Neuronal stem cell (in vitro differentiated cells): ENCODE measurements at places on chromosomes 5 and 9.

GRCh38 chr5:172420235-172420939, 33.9 kb downstream of the SH3PXD2B start:
- peaks cover 92% of the 10 kb centered on the region for H3K36me3 ChIP-seq
- H3K4me1 ChIP-seq, result peaks cover 1% of the 10 kb centered on the region
- no peak overlapping the region for H3K4me3 ChIP-seq
- H3K27me3 ChIP-seq, result no peaks in the 10 kb centered on the region
- no peak for DNase-seq
- H3K27ac ChIP-seq, result no peak overlapping the region

DNA sequence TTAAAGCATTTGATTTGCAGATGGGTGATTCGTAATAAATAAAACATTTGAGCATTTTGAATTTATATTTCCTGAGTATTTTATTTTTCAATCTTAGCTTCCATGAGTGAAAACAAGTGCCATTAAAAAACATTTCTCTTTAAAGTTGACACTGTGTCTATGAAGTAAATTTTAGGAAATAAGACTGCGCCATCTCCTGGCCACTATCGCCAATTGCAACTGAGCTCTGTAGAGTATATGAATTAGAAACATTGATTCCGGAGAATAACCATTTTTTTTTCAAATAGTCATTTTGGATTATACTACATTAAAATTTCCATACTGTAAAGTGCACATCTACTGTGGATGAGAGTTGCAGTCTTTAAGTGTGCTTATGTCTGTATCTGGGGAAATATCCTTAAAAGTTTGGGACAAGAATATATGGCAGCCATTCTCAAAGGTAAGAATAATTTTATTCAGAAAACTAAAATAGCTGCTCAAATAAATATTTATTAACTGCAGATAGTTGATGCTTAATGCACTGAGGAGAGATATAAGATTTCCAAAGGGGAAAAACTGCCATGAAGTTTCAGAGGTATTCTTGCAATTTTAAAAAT, 5.9 kb downstream of the DMRTA1 start:
- no peaks in the 10 kb centered on the region for H3K4me1 ChIP-seq
- H3K4me3 ChIP-seq, result no peak overlapping the region
- no peaks in the 10 kb centered on the region for H3K27me3 ChIP-seq
- no peak overlapping the region for H3K27ac ChIP-seq
- DNase-seq, result no peak
- H3K36me3 ChIP-seq, result no peaks in the 10 kb centered on the region

DNA sequence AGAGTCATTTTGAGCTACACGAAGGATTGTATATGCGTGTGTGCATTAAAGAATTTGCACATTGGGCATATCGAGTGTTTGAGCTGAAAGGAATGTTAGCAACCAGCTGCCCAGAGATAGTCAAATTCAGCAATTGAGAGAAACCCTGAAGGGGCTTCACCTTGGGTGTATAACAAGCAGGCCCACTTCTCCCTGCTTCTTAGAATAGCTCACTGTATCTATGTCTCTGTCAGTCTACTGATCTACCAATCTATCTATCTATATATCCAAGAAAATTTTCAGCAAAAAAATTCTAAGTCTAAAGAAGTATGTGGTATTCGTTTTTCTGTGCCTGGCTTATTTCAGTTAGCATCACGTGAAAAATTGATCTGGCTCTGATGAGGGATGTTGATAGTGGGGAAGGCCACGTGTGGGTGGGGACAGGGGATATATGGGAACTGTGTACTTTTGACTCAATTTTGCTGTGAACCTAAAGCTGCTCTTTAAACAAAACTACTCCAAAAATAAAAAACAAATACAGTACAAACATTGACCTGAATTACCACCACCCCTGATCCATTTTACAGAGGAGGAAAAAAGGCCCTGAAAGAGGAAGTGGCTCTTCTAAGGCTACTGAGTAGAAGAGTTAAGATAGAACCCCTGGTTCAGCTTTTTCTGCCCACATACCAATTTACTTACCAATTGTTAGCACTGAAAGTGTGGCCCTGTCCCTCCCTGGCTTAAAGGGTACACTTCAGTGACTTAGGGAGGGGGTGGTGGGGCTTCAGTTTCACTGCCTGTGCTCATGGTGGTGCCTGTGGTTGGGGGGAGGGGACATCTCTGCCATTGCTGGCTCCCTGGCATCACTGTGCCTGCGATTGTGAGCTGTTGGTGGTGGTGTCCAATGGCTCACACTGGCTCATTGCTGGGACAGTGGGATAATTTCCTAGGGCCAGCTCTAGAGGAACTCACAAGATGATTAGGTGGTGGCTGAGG, 141.8 kb downstream of the DOCK2 start:
- no peaks in the 10 kb centered on the region for H3K36me3 ChIP-seq
- no peak overlapping the region for H3K4me3 ChIP-seq
- no peak overlapping the region for H3K27ac ChIP-seq
- no peak for DNase-seq

DNA sequence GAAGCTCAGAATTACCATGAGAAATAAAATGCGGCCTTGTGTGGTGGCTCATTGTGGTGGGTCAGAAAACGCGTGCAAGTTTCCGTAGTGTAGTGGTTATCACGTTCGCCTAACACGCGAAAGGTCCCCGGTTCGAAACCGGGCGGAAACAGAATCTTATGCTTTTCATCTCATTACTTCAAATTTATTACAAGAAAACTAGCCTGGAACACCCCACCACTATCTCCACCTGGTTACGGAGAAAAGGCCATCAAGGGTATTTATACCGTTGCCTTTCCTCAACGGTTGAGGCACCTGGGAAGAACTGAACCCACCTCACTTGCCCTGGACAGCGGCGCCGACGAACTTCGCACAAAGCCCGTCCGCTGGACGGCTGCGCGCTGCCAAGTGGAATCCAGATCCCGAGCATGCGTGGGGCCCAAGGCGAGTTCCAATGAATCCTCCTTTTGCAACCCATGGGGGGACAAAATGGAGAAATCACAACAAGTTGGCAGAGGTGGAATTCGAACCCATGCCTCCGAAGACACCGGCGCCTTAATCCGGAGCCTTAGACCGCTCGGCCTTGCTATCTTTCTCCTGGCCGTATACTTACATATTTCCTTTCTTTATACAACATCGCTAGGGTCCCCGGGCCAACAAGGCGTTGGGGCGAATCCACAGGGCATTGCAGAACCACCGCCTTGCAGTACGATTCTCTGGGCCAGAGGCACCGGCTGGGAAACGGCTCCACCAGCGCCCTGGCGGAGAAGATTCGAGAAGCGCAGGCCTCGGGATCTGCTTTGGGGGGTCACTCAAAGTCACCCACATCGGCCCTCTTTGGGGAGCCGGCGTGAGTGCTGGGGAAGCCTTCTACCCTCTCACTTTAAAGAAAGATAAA, 16.9 kb downstream of the OR2V2 start:
- DNase-seq, result no peak
- no peak overlapping the region for H3K27ac ChIP-seq
- peaks cover 3% of the 10 kb centered on the region for H3K4me1 ChIP-seq
- no peaks in the 10 kb centered on the region for H3K36me3 ChIP-seq
- peak overlapping the region; percentile 70 for H3K4me3 ChIP-seq

DNA sequence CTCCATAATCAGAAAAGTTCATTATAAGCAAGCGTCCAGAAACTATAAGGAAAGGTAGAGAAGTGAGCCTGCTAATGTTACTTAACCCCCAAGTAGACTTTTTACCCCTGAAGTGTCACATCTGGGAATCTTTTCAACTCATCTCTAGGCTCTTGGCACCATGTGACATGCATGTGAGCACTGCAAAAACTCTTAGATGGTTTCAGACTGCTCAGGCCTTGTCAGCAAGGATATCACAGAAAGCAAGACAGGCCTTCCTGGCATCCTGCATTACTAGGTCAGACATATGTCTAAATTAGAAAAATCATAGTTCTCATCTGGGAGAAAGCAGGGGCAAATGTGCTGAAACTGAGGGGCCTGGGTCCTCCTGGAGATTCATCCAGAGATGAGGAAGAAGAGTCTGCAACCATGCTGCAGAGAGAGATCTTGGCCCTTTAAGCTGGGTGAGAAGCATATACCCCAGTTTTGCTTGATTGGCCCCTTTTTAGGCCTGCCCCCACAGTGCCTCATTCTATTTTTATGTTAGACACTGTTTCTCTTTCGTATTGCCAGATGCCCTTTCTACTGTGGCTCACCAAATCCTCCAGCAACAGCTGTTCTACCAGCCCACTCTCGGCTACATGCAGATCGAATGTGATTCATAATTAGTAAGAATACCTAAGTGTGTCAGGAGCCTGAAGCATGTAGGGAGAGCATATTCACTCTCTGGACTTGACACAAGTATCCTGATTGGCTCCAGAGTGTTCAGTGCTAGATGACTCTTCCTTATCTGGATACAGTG, 19.0 kb downstream of the TMEM8B start:
- H3K4me3 ChIP-seq, result no peak overlapping the region
- no peaks in the 10 kb centered on the region for H3K27me3 ChIP-seq
- no peak overlapping the region for H3K27ac ChIP-seq
- DNase-seq, result no peak
- peaks cover 10% of the 10 kb centered on the region for H3K4me1 ChIP-seq

GRCh38 chr5:35246411-35246810, 16.1 kb upstream of the PRLR start:
- no peak for DNase-seq
- peaks cover 6% of the 10 kb centered on the region for H3K4me1 ChIP-seq
- no peaks in the 10 kb centered on the region for H3K36me3 ChIP-seq

GRCh38 chr5:10307206-10308148, at the start of gene CMBL:
CMBL (minus strand) TSS chr5:10307902; CDS start chr5:10290762, 17,140 bp downstream.
- no peak for DNase-seq
- peak within 1 kb of the TSS; percentile 82 for H3K4me3 ChIP-seq
- no peaks in the 10 kb centered on the region for H3K36me3 ChIP-seq
- H3K4me1 ChIP-seq, result no peaks in the 10 kb centered on the region
- no peaks in the 10 kb centered on the region for H3K27me3 ChIP-seq

GRCh38 chr9:136703276-136703860, 9.0 kb upstream of the DIPK1B start:
- H3K27ac ChIP-seq, result no peak overlapping the region
- H3K4me1 ChIP-seq, result peaks cover 7% of the 10 kb centered on the region
- no peak for DNase-seq
- no peak overlapping the region for H3K4me3 ChIP-seq
- H3K36me3 ChIP-seq, result no peaks in the 10 kb centered on the region

GRCh38 chr9:82184524-82184923, 196.0 kb downstream of the SPATA31D1 start:
- DNase-seq, result no peak
- no peaks in the 10 kb centered on the region for H3K36me3 ChIP-seq
- H3K4me1 ChIP-seq, result peaks cover 3% of the 10 kb centered on the region
- no peak overlapping the region for H3K4me3 ChIP-seq
- no peaks in the 10 kb centered on the region for H3K27me3 ChIP-seq

DNA sequence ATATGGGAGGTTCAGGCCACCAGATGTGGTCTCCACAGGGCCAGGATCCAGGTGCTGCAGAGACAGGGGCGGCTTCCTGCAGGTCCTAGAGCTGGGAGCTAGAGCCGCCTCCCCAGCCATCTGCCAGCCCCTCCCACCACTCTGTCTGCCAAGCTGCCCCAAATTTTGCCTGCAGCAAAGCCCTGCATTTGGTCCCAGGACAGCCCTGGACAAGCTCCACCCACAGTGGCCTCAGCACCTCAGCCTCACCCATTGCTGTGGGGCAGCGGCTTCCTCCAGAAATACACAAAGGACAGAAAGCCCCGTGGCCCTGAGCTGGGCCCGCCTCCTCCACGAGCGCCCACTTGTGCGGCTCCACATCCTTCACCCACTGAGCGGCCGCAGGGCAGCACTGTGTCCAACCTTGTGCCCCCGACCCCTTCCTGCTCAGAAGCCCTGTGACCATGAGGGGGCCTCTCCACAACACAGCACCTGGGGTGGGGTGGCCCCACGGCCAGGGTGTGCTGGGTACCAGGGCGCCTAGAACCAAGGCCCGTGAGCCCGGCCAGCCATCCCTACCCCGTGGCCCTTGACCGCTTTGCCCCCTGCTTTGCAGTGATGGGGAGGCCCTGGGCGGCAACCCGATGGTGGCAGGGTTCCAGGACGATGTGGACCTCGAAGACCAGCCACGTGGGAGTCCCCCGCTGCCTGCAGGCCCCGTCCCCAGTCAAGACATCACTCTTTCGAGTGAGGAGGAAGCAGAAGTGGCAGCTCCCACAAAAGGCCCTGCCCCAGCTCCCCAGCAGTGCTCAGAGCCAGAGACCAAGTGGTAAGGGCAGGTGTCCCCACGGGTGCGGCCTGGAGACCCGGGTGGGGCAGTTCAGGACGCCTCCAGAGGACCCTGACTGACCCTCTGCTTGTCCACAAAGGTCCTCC, 3.7 kb upstream of the AJM1 start:
- no peak for DNase-seq
- H3K4me1 ChIP-seq, result peaks cover 26% of the 10 kb centered on the region
- no peaks in the 10 kb centered on the region for H3K27me3 ChIP-seq
- H3K27ac ChIP-seq, result no peak overlapping the region
- no peak overlapping the region for H3K4me3 ChIP-seq

GRCh38 chr5:130975299-130975698, 189.8 kb downstream of the HINT1 start:
- no peak overlapping the region for H3K4me3 ChIP-seq
- no peaks in the 10 kb centered on the region for H3K4me1 ChIP-seq
- no peaks in the 10 kb centered on the region for H3K36me3 ChIP-seq
- no peak for DNase-seq

GRCh38 chr9:14593406-14593805, 99.8 kb downstream of the ZDHHC21 start:
- H3K36me3 ChIP-seq, result peaks cover 4% of the 10 kb centered on the region
- no peak for DNase-seq
- no peaks in the 10 kb centered on the region for H3K27me3 ChIP-seq
- H3K27ac ChIP-seq, result no peak overlapping the region
- no peak overlapping the region for H3K4me3 ChIP-seq

GRCh38 chr5:5799826-5800225, 377.3 kb downstream of the ICE1 start:
- H3K4me3 ChIP-seq, result no peak overlapping the region
- no peaks in the 10 kb centered on the region for H3K4me1 ChIP-seq
- no peak overlapping the region for H3K27ac ChIP-seq
- H3K27me3 ChIP-seq, result no peaks in the 10 kb centered on the region

GRCh38 chr5:124444147-124444775, 302.2 kb downstream of the ZNF608 start:
- H3K4me3 ChIP-seq, result no peak overlapping the region
- H3K27ac ChIP-seq, result no peak overlapping the region
- no peaks in the 10 kb centered on the region for H3K27me3 ChIP-seq
- H3K4me1 ChIP-seq, result peaks cover 4% of the 10 kb centered on the region
- H3K36me3 ChIP-seq, result no peaks in the 10 kb centered on the region

GRCh38 chr9:99592834-99593574, 228.7 kb upstream of the NR4A3 start:
- H3K4me3 ChIP-seq, result no peak overlapping the region
- no peaks in the 10 kb centered on the region for H3K27me3 ChIP-seq
- no peak for DNase-seq

DNA sequence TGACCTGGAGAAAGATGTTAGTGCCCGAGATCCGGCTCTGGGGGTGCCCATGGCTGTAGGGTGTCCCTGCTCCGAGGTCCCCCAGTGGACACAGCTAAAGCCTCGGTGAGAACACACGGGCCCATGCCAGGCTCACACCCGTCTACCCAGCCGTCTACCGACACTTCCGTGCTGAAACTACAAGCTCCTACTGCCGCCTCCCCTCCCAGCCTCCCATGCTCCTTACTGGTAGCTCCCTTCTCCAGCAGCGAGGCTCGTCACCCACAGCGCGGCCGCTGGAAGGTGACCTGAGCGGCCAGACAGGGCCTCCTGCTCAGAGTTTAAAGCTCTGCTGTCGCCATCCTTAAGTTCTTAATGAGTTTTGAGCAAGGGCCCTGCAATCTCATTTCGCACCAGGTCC, 33.2 kb upstream of the CLPTM1L start:
- peaks cover 2% of the 10 kb centered on the region for H3K36me3 ChIP-seq
- H3K4me1 ChIP-seq, result peaks cover 4% of the 10 kb centered on the region
- H3K27ac ChIP-seq, result no peak overlapping the region
- no peak for DNase-seq
- peaks cover 46% of the 10 kb centered on the region for H3K27me3 ChIP-seq
